ENCODE measurements at places on chromosomes 16 and 17.

- H3K27ac ChIP-seq = no peak overlapping the region
- H3K36me3 ChIP-seq = no peaks in the 10 kb centered on the region
These were observed 183.0 kb downstream of the RBFOX3 start for GRCh38 chr17:79427621-79428539.

GRCh38 chr17:11487469-11487868 is 110.8 kb upstream of the DNAH9 start:
- H3K4me1 ChIP-seq = 0 out of 2 replicates have a peak, but pooled peaks cover 2% of the 10 kb centered on the region
- no peak for DNase-seq
- H3K36me3 ChIP-seq = no peaks in the 10 kb centered on the region
- H3K27ac ChIP-seq = no peak overlapping the region
- H3K4me3 ChIP-seq = no peak overlapping the region

GRCh38 chr16:65789161-65789945 is 577.1 kb upstream of the CDH5 start:
- no peaks in the 10 kb centered on the region for H3K27me3 ChIP-seq
- DNase-seq = no peak
- H3K36me3 ChIP-seq = no peaks in the 10 kb centered on the region

DNA sequence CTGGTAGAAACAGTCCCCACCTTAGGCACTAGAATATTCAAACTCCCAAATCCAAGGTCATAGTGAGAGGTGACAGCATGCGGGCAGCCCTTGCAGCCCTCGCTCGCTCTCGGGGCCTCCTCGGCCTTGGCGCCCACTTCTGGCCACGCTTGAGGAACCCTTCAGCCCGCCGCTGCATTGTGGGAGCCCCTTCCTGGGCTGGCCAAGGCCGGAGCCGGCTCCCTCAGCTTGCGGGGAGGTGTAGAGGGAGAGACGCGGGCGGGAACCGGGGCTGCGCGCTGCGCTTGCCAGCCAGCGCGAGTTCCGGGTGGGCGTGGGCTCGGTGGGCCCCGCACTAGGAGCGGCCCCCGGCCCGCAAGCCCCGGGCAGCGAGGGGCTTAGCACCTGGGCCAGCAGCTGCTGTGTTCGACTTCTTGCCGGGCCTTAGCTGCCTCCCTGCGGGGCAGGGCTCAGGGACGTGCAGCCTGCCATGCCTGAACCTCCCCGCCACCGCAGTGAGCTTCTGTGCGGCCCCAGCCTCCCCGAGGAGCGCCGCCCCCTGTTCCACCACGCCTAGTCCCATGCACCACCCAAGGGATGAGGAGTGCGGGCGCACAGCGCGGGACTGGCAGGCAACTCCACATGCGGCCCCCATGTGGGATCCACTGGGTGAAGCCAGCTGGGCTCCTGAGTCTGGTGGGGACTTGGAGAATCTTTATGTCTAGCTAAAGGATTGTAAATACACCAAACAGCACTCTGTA is 45.0 kb downstream of the KPNA2 start:
- H3K36me3 ChIP-seq = no peaks in the 10 kb centered on the region
- no peak for DNase-seq
- no peak overlapping the region for H3K4me3 ChIP-seq
- no peaks in the 10 kb centered on the region for H3K4me1 ChIP-seq
- H3K27ac ChIP-seq = no peak overlapping the region

- 0 out of 2 replicates have a peak, but pooled peaks cover 2% of the 10 kb centered on the region for H3K36me3 ChIP-seq
- peak overlapping the region; percentile 87 for H3K4me3 ChIP-seq
- no peaks in the 10 kb centered on the region for H3K27me3 ChIP-seq
- no peaks in the 10 kb centered on the region for H3K4me1 ChIP-seq
These were observed 1.1 kb downstream of the ANKFY1 start for GRCh38 chr17:4262703-4263102.

GRCh38 chr17:76982408-76983074 is 114.3 kb downstream of the MGAT5B start:
- H3K27me3 ChIP-seq = no peaks in the 10 kb centered on the region
- no peak overlapping the region for H3K4me3 ChIP-seq
- DNase-seq = no peak
- peaks cover 3% of the 10 kb centered on the region for H3K4me1 ChIP-seq
- no peak overlapping the region for H3K27ac ChIP-seq
- no peaks in the 10 kb centered on the region for H3K36me3 ChIP-seq

GRCh38 chr17:5740937-5741336 is 156.6 kb upstream of the NLRP1 start:
- no peak for DNase-seq
- H3K36me3 ChIP-seq = no peaks in the 10 kb centered on the region
- no peak overlapping the region for H3K27ac ChIP-seq
- H3K27me3 ChIP-seq = no peaks in the 10 kb centered on the region
- no peak overlapping the region for H3K4me3 ChIP-seq
- no peaks in the 10 kb centered on the region for H3K4me1 ChIP-seq

DNA sequence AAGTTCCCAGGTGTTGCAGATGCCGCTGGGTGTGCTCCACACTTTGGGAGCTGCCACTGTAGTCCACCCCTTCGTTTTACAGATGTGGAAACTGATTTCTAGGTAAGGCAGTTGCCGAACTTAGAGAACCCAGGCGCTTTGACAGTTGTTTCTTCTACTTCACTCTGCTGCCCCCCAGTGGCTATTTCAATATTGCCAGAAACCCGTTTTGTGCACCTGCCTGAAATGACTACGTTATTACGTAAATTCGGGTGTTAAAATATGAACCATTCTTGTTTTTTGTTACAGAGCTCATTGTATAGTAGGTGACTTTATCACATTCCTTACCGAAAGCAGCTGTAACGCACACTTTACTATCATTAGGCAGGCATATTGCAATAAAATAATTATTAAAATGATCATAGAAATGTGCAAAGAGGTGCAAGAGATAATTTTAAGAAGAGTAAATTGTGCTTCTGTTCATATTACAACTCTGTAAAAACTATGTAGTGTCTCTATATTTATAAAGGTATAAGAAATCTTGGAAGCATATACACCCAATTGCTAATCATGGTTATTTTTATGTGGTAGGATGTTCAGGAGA is 44.9 kb downstream of the OTOA start:
- no peaks in the 10 kb centered on the region for H3K36me3 ChIP-seq
- H3K27ac ChIP-seq = no peak overlapping the region
- H3K4me3 ChIP-seq = no peak overlapping the region
- no peak for DNase-seq

DNA sequence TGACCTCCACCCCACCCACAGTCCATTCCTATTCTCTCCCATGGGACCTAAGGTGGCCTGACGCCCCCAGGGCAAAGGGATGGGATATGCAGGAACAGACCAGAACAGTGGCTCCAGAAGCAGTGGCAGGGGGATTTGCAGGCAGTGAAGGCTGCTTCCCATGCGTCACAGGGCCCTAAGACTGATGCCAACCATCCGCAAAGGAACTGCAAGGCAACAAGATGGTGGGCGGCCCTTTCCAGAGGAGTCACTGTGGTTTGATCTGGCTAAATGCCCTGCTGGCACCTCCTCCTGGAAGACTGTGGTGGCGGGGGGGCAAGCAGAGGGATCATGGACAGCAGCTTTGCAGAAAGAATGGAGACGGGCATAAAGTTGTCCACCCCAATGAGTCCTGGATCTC is 4.4 kb upstream of the SLC39A11 start:
- DNase-seq = no peak
- H3K4me3 ChIP-seq = no peak overlapping the region
- no peak overlapping the region for H3K27ac ChIP-seq
- no peaks in the 10 kb centered on the region for H3K27me3 ChIP-seq
- H3K36me3 ChIP-seq = no peaks in the 10 kb centered on the region

DNA sequence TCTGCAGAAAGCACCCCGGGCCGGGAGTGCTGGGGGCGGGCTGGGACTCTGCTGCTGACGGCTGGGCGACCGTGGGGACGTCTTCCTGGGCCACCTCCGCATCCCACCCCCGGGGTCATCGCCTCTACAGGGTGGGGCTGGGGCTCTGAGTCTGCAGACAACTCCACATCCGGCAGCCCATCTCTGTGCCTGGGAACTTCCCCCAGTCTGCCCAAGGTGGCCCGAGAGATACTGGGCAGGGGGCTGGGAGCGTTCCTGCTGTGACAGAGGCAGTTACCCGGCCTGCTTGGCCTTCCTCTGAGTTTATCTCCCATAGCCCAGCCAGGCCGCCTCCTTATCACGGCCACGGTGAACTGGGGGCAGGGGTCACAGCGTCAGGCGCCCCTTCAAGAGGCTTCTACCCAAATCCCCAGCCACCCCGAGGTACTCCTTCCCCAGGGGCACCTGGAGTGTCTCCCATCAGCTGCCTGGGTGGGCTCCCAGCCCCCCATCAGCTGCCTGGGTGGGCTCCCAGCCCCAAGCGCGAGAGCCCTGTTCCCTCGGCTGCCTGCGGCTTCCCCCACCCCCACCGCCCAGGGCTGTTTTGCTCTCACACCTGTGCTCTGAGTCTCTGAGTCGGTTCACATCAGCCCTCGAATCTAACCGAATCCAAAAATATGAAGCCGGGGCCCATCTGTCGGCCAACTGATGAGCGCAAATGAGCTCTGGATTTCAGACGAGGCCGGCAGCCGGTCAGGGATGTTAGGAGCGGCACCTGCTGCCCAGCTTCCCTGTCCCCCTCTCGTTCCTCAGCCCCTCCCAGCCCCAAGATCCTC is 15.6 kb upstream of the CBFA2T3 start:
- no peaks in the 10 kb centered on the region for H3K36me3 ChIP-seq
- DNase-seq = no peak
- H3K27me3 ChIP-seq = no peaks in the 10 kb centered on the region
- H3K27ac ChIP-seq = no peak overlapping the region

- H3K4me3 ChIP-seq = peak overlapping the region; percentile 68
- no peaks in the 10 kb centered on the region for H3K27me3 ChIP-seq
- no peaks in the 10 kb centered on the region for H3K36me3 ChIP-seq
- peaks cover 1% of the 10 kb centered on the region for H3K4me1 ChIP-seq
- DNase-seq = no peak
These were observed 674 bp downstream of the ZNF688 start for GRCh38 chr16:30570636-30571444.

DNA sequence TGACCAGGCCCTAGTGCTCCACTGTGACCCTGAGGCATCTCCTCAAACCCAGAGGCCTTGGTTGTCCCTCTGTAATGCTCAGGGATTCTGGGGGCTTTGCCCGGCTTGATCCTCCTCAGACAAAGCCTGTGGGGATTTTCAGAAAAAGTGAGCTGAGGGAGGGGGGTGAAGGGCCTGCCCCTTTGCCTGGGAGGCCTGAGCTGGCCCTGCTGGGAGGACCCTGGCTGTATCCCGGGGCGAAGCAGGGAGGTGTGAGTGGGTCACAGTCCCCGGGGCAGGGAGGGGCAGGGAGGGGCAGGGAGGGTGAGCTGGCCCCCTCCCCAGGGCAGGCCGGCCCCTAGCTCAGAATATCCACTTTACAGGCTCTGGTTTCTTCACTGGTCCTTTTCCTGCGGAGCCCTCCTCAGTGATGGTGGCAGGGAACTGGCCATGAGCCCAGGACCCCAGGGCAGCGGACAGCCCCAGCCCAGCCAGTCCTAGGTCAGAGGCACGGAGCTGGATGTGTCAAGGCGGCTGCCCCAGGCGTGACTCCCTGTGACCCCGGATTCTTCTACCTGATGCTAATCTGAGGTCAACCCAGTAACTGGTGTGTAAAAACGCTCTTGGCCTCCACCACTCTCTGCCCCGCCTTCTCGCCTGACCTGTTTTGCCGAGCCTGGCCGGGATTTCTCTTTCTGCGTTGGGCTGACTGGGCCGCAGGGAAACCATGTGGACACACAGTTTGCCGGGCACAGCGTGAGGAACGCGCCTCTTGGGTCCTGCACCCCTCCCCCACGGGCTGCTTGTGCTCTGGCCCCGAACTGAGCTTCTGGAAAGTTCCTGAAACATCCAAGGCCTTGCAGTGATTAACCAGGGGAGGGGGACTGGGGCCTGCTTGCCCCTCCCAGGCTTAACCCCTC is 5.8 kb upstream of the FASN start:
- peaks cover 3% of the 10 kb centered on the region for H3K36me3 ChIP-seq
- H3K27ac ChIP-seq = no peak overlapping the region
- H3K4me1 ChIP-seq = peaks cover 23% of the 10 kb centered on the region
- DNase-seq = no peak

GRCh38 chr16:19914877-19915276 is 30.2 kb upstream of the GPRC5B start:
- H3K4me3 ChIP-seq = no peak overlapping the region
- H3K27me3 ChIP-seq = no peaks in the 10 kb centered on the region
- no peak for DNase-seq
- H3K36me3 ChIP-seq = no peaks in the 10 kb centered on the region
- no peaks in the 10 kb centered on the region for H3K4me1 ChIP-seq

GRCh38 chr17:33291248-33292200 is 1.6 kb downstream of the ASIC2 start:
- peaks cover 2% of the 10 kb centered on the region for H3K4me1 ChIP-seq
- no peak overlapping the region for H3K27ac ChIP-seq
- H3K36me3 ChIP-seq = no peaks in the 10 kb centered on the region
- DNase-seq = no peak

DNA sequence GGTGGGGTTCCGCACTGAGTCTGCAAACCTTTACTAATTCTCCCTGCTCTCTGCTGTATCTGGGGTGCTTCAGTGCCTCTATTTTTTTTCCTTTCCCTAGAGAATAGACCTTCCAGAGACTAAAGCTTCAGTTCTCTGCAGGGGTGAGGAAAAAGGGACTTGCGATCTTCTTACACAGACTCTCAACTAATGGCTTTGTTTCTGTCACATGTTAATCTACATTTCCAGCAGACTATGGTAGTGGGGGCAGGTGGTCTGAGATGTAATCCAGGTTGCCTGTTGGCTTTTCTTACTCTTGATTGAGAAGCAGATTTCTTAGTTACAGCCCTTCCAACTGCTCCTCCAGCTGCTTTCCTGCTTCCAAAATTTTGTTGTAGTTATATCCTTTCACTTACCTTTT is 229.0 kb upstream of the NLRP1 start:
- no peaks in the 10 kb centered on the region for H3K27me3 ChIP-seq
- H3K27ac ChIP-seq = no peak overlapping the region
- H3K4me3 ChIP-seq = no peak overlapping the region
- H3K36me3 ChIP-seq = no peaks in the 10 kb centered on the region
- H3K4me1 ChIP-seq = peaks cover 2% of the 10 kb centered on the region

DNA sequence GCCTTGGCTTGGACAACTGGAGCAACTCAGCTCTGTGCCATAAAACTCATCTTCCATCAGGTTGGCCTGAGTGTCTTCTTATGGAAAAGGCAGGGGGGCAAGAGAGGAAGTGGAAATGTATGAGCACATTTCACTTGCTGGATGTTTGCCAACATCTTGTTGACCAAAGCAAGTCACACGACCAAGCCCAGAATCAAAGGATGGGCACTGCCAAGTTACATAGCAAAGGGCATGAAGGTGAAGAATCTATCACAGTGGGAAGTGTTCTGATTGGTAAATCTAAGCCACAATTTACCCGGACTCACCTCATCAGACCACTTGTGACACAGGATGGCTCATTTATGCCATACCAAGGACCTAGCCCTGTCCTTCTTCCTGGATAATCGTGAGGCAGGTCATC is 310.5 kb upstream of the IRX5 start:
- H3K27me3 ChIP-seq = no peaks in the 10 kb centered on the region
- no peak overlapping the region for H3K4me3 ChIP-seq
- H3K4me1 ChIP-seq = no peaks in the 10 kb centered on the region
- no peak overlapping the region for H3K27ac ChIP-seq
- DNase-seq = no peak

DNA sequence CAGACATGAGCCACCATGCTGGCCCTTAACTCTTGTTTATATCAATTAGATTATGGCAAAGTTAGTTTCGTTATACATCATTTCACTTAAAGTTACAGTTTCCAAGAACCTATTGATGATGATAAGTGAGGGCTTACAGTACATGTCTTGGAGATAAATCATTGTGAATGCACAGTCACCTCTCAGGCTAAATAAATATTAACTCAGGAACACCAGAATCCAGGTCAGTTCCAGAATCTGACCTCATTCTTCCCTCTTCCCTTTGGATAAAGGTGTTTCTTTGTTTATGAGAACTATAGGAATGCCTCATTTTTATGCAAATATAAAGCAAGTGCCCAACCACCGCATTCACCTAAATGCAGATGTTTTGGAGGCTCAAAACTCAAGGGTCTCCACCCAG is 48.4 kb upstream of the CRYM start:
- H3K27ac ChIP-seq = no peak overlapping the region
- no peaks in the 10 kb centered on the region for H3K36me3 ChIP-seq
- no peak for DNase-seq
- no peaks in the 10 kb centered on the region for H3K4me1 ChIP-seq
- H3K27me3 ChIP-seq = no peaks in the 10 kb centered on the region
